CD4-positive, alpha-beta T cell (primary cell): ENCODE measurements at places on chromosomes 11 and 22.

- DNase-seq: no peak
These were observed 51.0 kb downstream of the MTNR1B start for GRCh38 chr11:93020248-93021046.

DNA sequence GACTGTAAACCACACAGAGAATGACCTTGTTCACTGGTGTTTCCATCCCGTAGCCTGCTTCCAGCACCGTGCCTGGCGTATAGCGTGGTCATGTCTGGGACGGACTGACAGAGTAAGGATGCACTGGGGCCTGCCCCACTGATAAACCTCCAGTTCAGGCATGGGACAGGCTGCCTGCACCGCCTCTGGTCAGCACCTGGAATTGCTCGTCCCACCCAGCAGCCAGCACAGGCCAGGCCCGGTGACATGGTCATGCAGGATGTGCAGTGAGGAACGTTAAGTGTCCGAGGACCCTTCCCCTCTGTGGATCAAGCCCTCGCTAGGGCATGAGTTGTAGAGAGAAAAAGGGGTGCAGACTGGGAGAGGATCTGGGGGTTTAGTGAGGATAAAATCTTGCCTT, 44.8 kb downstream of the LMO1 start:
- no peak for DNase-seq

DNA sequence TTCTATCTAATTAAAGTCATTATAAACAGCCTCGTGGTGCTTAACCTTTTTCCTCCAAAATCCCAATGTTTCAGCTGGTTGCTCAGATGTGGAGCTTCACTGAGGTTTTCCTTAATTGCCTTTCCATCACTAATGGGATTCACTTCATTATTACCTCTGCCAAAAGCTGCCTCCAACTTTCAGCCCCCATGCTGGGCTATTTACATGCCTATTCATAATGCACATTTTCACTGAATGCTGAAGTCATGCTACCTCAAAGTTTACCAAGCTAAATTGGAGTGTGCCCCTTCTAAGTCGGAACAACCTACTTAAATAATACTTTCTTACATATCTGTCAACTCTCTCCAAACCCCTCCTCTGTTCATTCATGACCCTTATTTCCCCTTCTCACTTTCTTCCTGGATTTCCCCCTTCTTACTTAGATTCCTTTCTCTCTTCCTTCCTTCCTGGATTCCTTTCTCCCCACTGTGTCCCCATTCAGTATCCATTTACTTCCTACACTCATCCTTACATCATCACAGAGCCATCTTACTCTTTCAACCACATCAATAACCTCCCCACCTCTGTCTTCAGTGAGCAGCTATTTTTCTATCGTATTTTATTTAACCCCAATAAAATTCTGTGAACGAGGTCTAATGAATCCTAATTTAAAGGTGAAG, 887.3 kb upstream of the TENM4 start:
- DNase-seq: no peak

DNA sequence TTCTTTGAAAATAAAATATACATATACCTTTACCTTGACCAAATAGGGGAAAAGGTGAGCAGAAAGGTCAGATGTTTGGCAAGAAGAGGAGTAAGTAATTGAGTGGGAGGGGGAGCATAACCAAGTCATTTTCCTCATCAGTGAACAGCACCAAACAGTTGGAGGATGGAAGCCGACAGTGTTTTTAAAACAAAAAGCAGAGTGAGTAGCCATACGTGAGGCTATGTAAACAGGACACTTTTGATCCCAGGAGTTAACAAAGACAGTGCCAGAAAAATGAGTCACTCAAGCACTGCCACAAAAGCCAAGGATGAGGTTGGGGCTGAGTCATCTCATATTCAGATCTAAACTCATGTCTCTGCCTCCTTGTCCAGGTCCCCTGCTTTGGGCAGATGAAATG, 734.7 kb downstream of the KCNA4 start:
- DNase-seq: no peak

DNA sequence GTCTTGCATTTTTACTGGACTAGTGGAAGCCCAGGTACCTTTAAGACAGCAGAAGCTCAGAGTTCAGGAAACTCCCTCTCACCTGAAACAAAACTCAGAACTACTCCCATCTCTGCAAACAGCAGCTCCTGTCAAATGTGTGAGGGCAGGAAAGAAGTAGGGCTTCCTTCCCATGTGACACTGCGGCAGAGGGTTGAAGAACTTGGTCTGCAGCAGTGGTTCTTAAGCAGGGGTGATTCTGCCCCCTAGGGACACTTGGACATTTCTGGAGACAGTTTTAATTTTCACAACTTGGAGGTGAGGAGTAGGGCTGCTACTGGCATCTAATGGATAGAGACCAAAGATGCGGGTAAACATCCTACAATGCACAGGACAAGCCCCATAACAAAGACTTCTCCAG, 63.4 kb downstream of the RCN1 start:
- DNase-seq: no peak

DNA sequence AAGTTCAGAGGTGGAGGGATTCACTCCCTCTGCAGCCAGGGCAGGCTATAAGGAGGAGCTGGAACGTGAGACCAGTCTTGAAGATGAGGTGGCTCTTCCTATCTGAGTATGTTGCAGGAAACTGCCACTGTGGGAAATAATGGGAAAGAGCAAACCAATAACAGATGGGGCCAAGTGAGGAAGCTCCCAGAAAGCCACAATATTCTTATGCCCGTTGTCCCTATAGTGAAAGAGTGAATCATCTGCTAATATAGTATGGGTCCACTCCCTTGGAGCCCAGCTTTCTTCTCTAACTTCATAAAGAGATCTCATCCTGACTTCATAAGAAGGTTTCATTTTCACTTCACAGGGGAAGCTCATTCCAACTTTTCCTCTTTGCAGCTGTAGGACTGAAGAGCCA, 206.4 kb downstream of the BLID start:
- DNase-seq: no peak

- no peak for DNase-seq
These were observed 6.1 kb downstream of the CAPN5 start for GRCh38 chr11:77072851-77073327.

GRCh38 chr11:122872046-122872445, 10.5 kb upstream of the JHY start:
- no peak for DNase-seq

DNA sequence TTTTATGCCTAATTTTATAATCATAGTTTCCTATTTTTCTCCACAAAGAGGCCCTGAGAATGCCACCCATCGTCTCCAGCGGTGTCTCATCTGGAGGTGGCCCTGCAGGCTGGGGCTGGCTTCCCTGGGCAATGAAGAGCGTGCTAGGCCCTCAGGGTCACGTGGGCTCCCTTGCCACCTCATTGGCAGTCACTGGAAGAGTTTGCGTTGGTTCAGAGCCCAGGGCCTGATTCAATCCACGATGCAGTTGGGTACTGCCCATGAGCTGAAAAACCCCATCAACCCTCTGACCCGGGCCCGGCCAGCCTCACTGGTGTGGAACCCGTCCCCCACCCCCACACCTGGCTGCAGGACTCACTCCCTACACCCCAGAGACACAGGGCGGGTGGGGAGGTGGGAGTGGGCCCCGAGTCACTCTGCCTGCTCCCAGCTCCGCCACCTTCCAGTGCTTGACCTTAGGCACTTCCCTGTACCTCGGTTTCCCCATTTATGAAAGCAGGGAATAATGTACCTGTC, 43.4 kb upstream of the A4GALT start:
- DNase-seq: no peak

DNA sequence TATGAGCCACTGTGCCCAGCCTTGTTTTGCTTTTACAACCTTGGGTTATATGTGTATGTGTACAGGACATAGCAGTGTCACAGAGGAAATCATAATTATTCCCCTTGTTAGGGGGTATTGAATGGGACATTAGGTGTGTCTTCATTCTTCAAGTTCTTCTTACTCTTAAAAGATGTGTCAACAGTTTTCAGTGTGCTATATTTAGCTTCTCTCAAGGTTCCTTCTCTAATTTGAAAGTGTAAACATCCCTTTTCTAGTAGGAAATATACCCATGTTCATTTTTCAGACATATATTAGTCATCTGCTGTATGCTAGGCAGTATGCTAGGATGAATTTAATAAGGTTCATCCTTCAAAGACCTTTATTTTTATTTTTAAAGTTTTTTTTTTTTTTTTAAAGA, 17.1 kb downstream of the PCF11 start:
- no peak for DNase-seq

GRCh38 chr11:44203270-44204043, 106.5 kb downstream of the ALX4 start:
- no peak for DNase-seq

GRCh38 chr11:63892228-63892627, 24.7 kb downstream of the RCOR2 start:
- no peak for DNase-seq

- no peak for DNase-seq
These were observed 3.7 kb upstream of the APLNR start for GRCh38 chr11:57240757-57241156.

- DNase-seq: no peak
These were observed 6.5 kb upstream of the GALR3 start for GRCh38 chr22:37816543-37817180.

DNA sequence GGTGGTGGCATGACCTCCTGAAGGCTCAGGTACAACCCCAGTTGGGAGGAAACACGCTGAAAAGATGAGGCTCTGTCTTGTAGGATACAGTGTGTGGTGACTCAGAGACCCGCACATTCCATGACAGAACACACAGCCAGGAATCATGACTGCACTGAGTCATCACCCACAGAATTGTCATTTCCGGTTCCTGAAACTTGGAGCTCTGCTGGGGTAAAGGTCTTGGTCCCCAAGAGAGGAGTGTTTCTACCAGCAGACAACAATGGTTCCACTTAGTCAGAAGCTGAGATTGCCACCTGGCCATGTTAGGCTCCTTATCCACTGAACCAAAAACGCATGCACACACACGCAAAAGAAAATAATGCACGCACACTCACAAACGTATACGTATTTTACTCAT, 31.5 kb upstream of the CYB5R3 start:
- no peak for DNase-seq

GRCh38 chr11:129230006-129230405, 37.9 kb upstream of the ARHGAP32 start:
- DNase-seq: no peak

DNA sequence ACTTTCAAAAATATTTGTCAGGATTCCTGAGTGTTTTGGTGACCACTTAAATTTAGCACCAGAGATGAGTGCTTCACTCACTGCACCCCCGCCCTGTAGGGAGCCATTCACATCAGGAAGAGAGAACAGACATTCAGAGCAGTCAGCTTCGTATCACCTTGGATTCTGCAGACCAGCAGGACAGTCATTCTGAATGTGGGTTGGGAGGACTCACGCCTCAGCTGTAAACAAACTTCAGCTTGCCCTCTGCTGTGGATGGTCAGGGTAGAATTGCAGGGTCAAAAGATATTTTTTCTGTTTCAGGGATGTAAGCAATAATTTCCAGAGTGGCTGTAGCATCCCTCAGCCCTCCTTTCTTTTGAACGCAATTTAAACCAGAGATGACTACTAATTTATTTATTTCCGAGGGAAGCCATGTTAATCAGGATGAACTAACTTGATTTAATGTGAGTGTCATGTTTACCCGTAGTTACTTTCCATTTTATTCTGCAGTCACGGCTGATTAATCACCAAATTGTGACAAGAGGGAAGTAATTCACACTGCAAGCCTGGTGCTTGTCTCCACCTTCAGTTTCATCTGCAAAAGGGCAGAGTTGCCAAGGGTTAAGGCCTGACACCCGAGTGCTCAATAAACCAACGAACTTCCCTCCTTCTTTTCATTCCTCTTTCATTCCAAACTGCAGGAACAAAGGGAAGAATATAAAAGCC, 174.2 kb upstream of the DDI1 start:
- DNase-seq: no peak

- DNase-seq: no peak
These were observed 29.4 kb upstream of the CTTN start for GRCh38 chr11:70368961-70369360.

- DNase-seq: no peak
These were observed 14.5 kb downstream of the FEZ1 start for GRCh38 chr11:125481531-125481930.

DNA sequence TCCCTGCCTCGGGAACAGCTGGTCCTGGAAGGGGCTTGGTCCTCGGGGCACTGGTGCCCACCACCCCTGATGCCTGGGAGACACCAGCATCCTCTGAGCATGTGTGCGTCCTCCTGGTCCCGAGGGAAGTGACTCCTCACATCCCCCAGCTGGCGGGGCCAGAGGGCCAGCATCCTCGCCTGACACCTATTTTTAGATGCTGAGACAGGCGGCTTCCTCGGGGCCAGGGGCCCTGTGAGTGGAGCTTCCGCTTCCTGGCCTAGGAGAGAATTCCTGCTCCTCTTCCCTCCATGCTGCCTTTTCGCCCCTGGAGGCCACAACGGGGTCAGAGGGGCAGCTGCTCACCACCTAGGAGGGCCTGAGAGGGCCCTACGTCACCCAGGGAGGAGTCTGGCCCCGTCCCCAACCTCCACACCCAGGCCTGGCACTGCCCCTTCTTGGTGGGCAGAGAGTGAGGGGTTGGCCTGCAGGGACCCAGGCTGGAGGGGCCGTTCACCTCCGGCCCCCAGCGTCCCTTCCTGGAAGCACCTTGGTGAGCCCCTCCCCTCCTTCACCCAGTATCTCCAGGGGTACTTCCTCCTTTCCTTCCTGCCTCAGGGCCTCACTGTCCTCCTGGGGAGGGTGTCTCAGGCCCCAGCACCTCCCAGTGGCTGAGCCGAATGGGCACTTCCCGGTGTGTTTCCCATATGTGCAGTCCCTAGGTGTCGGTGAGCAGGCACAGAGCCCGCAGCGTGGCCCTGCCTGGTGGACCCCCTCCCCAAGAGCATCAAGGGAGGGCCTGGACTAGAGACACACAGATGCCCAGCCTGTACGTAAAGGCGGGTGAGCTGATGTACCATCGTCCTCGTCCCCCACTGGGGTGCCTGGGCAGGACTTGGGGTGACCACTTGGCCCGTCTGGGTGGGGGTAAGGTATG, 6.1 kb downstream of the CD81 start:
- DNase-seq: peak; percentile 9

- no peak for DNase-seq
These were observed 6.7 kb upstream of the CYTH4 start for GRCh38 chr22:37275622-37276021.

DNA sequence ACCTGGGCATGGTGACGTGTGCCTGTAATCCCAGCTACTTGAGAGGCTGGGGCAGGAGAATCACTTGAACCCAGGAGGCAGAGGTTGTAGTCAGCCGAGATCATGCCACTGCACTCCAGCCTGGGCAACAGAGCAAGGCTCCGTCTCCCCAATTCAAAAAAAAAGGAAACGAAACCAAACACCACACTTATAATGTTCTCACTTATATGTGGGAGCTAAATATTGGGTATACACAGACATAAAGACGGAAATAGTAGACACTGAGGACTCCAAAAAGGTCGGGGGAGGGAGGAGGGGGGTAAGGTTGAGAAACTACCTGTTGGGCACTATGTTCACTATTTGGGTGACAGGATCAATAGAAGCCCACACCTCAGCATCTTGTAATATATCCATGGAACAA, 94.3 kb downstream of the GAB2 start:
- no peak for DNase-seq

GRCh38 chr11:67364783-67365722, 8.3 kb downstream of the CLCF1 start:
- DNase-seq: no peak

- no peak for DNase-seq
These were observed 29.7 kb upstream of the ST14 start for GRCh38 chr11:130129922-130130321.
